ENCODE measurements at places on chromosomes 13 and 19.
A peak's percentile ranks its signal among the peaks of the same experiment; 100 is the strongest.

DNA sequence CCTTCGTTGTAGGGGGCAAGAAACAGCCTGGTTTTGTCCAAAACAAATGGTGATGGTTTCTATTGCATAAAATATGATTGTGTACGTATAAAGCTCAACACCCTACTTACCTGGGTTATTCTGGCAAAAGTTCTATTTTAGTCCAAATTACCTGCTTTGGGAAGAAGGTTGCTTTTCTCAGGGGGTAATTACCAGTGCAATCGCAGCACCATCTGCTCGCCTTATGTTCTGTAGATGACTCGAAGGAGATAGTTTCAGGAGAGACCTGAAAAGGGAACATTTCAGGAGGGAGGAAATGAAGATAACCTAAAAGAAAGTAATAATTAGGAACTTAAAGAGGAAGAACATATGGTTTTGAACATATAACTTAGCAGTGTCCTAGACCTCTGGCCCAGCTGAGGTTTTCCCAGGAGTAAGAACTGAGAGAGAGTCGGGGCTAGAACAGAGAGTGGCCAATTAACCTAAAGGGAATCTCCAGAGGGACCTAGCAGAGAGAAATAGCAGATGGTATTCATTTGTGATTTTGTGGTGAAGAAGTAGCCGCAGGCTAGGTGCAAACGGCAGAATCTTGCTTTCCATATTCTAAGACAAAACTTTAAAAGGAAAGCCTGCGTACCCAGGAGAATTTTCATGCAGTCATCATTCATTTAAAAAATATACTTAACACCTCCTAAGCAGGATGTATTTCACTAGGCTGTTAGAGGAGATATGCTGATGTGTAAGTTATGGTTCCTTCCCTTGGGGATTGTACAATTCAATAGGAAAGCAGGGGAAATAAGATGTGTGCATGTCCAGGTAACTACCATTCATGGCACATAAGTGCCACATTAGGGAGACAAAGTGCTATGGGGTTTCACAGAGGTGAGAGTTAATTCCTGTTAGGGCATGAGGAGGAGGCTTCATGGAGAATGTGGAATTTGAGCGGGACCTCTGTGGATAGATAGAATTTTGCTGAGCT is 113.0 kb upstream of the SLC10A2 start:
- no peak for DNase-seq

DNA sequence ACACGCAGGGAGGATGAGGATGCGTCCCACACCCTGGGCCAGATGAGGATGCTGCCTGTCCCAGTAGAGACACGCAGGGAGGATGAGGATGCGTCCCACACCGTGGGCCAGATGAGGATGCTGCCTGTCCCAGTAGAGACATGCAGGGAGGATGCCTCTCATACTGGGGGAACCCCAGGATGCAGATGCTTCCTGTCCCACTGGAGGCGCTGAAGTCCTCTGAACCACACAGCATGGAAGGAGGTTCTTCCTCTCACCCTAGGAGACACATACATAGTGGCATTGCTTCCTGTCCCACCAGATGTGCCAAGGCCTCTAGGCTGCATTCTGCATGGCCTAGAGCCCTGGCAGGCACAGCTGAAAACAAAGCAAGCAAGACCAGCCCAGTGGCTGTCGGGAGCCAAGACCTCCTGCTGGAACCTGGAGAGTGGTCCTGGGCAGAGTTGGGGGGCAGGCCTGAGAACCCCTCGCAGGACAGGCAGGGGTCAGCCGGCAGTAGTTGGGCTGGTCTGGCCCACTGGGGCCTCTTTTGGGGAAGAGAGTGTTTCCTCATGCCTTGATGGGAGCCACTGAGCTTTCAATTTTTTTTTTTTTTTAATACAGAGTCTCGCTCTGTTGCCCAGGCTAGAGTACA is 4.3 kb downstream of the HPN start:
- peak; percentile 36 for DNase-seq

DNA sequence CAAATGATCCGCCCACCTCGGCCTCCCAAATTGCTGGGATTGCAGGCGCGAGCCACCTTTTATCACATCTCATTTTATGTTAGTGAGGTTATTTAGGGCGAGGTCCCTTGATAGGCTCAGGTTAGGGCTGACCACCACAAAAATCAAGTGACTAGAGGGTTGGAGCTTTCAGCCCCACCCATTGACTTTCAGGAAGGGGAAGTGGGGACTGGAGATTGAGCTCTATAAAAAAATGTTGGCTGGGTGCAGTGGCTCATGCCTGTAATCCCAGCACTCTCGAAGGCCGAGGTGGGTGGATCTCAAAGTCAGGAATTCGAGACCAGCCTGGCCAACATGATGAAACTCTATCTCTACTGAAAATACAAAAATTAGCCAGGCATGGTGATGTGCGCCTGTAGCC is 20.1 kb downstream of the FPR3 start:
- DNase-seq: no peak

DNA sequence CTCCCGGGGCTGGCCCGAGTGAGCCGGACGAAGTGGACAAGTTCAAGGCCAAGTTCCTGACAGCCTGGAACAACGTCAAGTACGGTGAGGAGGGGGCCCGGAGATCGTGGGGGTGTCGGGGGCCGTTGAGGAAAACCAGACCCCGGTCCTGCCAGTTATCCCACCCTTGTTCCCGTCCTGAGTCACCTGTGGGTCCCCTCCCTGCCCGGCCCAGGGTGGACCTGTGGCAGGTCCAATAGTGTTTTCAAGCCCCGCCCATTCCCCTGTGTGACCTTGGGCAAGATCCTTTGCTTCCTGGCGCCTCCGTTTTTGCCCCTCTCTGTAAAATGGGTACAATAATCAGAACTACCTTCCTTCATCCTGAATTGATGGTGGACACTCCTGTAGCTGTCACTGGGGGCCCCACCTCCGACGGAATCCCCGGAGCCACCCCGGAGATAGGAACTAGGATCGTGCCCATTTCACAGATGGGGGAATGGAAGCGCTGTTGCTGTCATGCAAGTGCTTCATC is 593 bp downstream of the ATG4D start:
- DNase-seq: peak; percentile 24

DNA sequence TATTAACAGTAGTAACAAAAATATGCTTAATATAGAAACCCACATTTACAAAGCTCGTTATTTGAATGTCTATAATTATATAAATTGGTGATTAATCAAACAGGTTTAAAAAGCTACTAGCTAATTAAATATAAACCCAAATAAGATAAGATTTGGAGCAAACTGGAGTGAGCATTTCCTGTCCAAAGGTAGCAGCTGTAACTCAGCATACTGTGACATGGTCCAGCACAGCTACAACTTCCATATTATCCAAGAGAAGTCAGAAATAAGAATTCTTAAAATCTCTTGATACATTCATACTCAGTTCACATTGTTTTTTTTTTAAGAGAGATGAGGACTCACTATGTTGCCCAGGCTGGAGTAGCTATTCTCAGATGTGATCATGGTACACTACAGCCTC is 8.5 kb downstream of the MTRF1 start:
- DNase-seq: no peak

DNA sequence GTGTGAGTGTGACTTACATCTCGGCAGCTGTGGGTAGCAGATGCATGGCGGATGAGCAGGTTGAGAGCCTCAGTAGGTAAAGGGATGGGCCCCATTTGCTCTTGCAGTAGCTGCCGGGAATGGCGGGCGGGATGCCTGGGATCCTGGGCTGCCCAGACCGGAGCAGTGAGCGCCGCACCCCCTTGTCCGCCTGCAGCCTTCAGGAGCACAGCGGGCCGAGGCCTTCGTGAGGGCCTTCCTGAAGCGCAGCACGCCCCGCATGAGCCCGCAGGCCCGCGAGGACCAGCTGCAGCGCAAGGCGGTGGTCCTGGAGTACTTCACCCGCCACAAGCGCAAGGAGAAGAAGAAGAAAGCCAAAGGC is 4.1 kb downstream of the POP4 start:
- DNase-seq: no peak

- peak; percentile 71 for DNase-seq
These were observed 628 bp downstream of the MRPL34 start for GRCh38 chr19:17306285-17306714.

GRCh38 chr13:39107561-39107960 is 69.3 kb downstream of the NHLRC3 start:
- peak; percentile 96 for DNase-seq

GRCh38 chr19:10499550-10500246 is 3.5 kb downstream of the KEAP1 start:
- no peak for DNase-seq

GRCh38 chr19:54517483-54517882 is 14.9 kb downstream of the LAIR2 start:
- DNase-seq: no peak

DNA sequence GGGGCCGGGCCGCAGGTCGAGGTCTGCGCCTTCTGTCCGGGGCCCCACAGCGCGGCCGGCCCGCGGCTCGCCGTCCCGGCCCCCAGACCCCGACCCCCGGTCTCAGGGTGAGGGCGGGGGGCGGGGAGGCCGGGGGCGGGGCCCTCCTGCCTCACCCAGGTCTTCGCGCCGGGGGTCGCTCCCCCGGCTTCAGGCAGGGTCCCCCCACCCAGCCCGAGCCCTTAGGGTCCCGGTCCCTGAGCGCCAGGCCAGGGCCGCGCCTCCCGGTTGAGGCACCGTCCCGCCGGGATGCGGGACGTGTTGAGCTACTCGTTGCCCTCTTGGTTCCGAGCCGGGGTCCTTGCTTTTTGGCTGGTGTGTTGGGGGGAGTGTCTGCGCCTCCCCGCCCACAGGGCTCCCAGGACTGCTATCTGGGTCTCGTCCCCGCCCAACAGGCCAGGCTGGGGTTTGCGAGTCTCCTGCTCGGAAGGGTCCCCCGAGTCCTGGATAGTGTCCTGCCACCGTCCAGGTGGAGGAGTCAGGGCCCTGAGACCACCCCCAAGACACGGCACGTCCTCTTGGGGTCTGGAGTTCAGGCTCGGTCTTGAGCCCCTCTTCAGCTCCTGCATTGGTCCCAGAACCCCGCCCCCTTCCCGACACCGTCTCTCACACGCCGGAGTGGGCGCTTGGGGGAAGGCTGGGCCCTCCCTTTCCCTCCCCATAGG is 452 bp downstream of the PIAS4 start:
- peak; percentile 46 for DNase-seq

DNA sequence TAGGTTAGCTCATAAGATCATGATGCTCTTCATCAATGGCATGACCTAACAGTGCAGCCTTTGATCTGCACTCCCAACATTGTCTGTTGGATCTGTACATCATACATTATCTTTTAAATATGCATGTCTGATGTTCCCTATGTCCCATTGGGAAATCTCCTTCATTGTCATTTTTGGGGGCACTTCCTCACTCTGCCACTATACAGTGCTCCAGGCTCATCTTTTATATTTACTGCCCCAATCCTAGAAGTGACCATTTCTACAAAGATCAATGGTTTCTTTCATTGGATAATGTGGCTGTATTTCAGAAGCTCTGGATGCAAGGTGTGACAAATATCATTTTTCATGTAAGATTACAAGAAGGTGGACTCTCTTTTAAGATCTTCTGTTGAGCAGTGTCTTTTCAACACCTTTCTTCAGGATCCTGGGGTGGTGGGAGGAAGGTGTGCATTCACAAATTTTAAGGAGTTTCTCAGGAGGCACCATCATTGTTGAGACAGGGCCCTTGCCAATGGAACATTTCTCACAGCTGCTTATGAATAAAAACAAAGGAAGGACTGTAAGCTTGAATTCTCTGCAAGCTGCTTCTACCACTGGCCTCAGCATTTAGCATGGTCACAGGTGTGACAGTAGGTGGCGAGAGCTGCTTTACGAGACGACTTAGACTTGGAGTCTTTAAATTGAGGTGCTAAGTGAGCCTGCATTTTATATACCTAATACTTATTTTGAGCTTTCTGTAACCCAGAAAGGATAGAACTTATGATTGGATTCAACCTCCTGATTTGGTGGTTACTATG is 403.0 kb downstream of the LMO7 start:
- no peak for DNase-seq

DNA sequence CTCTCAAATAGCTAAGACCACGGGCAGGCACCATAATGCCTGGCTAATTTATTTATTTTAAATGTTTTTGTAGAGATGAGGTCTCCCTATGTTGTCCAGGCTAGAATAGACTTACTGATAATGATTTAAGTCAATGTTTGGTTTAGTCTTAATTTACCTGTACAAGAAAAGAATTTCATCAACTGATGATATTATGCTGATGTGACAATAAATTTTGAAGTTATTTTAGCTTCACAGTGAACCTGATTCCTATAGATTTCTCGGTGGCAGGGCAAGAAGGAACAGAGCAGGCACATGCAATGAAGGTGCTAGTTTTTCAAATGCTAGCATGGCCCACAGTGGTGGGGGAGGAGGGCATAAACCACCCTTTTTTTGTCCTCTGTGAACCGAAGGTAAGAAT is 42.6 kb upstream of the CBY2 start:
- DNase-seq: no peak

- DNase-seq: no peak
These were observed 315.7 kb downstream of the KCTD12 start for GRCh38 chr13:76570510-76570971.

GRCh38 chr19:18657590-18658365 is 20.9 kb downstream of the KLHL26 start:
- DNase-seq: peak; percentile 54

- DNase-seq: peak; percentile 86
These were observed 24.2 kb upstream of the TTYH1 start for GRCh38 chr19:54390942-54391577.

DNA sequence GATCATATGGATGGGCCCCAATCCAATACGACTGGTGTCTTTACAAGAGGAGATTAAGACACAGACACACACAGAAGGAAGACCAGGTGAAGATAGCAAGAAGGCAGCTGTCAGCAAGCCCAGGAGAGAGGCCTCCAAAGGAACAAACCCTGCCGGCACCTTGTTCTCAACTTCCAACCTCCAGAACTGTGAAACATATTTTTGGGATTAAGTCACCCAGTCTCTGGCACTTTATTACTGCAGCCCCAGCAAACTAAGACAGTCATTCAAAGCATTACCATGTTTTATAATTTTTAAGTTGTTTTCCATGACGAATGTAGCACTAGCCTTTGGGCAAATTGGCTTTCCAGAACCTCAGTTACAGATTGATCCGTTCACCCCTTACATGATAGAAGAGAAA is 11.3 kb downstream of the STARD13 start:
- DNase-seq: no peak

GRCh38 chr13:98826146-98826545 is 73.7 kb upstream of the SLC15A1 start:
- DNase-seq: no peak

- DNase-seq: no peak
These were observed 127.4 kb downstream of the LMO7 start for GRCh38 chr13:75763512-75763911.

GRCh38 chr19:16141043-16141442 is 2.4 kb upstream of the HSH2D start:
- DNase-seq: no peak

GRCh38 chr13:89951341-89951740 is 1396.1 kb upstream of the MIR17HG start:
- DNase-seq: peak; percentile 85

GRCh38 chr13:105538346-105538745 is 997.1 kb downstream of the EFNB2 start:
- no peak for DNase-seq
